Stimulated activated CD4-positive, alpha-beta T cell treated with anti-CD3 and anti-CD28 coated beads, TNF-alpha, amount 100 ng/mL, for 48 hours (primary cell): ENCODE measurements at places on chromosomes 1 and 21.

- no peak for DNase-seq
Observed at GRCh38 chr1:227335242-227336020, 17.1 kb upstream of the CDC42BPA start.

- no peak for DNase-seq
Observed at GRCh38 chr1:117613249-117613968, 7.6 kb downstream of the TENT5C start.

- DNase-seq, result no peak
Observed at GRCh38 chr1:53198241-53198651, 1.6 kb downstream of the CPT2 start.

DNA sequence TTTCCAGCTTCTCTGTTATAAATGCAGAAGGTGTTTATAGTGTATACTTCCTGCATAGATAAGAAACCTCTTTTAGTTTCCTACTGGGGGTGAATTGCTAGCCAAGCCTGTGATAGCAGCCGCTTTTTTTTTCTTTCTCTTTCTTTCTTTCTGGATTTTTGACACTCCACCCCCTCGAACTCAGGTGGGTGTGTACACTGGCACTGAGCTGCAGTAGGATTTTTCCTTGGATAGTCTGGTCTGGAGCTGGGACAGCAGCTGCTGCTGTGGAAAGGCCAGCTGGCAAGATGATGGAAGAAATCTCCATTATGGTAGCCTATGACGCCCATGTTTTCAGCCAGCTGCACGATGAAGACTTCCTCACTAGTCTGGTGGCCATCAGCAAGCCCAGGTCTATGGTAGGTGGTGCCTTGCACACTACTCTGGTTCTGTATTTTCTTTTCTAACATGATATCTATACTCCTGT, 122.5 kb upstream of the CACYBP start:
- no peak for DNase-seq

GRCh38 chr1:240737298-240737697, 125.3 kb upstream of the GREM2 start:
- no peak for DNase-seq

- DNase-seq, result no peak
Observed at GRCh38 chr1:228120857-228121489, 11.9 kb upstream of the MRPL55 start.

DNA sequence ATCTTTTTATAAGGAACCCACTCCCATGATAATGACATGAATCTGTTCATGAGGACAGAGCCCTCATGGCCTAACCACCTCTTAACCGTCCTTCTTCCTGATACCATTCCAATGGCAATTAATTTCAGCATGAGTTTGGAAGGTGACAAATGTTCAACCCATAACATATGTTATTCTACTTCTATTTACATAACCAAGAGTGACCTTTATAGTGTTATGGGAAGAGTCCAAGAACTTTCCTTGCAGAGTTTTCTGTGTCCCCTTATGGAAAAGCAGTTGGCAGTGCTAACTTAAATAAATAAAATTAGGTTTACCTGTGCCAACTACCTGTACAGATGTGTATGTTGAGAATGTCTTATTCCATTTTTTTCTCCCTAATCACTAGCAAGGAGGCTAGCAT, 11.1 kb downstream of the MAP10 start:
- DNase-seq, result no peak

DNA sequence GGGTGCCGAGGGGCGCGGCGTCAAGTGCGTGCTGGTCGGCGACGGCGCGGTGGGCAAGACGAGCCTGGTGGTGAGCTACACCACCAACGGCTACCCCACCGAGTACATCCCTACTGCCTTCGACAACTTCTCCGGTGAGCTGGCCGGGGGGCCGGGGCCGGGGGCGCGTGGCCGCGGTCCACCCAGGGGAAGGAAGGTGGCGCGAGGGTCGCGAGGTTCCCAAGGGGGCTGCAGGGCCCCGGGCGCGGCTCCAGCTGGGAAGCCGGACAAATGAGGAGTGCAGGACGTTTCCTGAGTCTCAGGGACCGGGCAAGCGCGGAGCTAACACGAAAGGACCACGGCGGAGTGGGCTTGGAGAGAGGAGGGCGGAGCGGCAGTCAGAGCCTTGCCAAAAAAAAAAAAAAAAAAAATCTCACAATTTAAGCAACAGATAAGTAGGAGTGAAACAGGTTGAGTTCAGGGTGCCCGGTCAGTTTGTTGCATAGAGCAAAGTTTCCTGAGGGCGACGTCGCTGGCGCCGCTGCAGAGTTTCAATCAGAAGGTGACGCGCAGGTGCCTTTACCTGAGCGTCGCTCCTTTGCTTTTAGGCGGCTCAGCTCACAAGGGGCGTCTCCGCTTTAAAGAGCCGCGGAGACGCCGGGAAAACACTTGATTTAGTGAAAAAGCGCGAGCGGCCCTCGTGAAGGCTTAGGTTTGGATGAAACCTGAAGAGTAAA, 750 bp downstream of the RHOU start:
- no peak for DNase-seq

DNA sequence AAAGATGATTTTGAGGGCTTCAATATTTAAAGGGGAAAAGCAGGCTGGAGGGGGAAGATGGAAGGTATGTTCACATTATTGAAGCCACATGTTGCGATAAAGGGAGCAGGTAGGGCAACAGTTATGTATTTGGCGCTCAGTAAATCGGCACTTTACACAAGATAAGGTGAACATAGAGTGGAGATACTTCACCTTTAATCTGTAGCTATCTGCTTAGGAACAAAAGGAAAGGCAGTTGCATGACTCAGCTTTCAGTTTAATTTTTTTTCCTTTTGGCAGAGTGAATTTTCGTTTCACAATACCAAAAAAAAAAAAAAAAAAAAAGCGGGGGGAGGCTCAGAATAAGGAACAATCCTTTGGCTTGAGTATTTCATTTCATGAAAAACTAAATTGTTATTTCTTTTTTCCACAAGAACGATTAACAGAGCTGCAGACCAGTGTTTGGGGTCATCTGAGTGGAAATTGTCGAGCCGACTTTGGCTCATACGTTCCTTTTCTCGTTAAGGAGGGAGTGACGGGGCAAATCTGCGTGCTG, 1.1 kb upstream of the COQ8A start:
- DNase-seq, result no peak

DNA sequence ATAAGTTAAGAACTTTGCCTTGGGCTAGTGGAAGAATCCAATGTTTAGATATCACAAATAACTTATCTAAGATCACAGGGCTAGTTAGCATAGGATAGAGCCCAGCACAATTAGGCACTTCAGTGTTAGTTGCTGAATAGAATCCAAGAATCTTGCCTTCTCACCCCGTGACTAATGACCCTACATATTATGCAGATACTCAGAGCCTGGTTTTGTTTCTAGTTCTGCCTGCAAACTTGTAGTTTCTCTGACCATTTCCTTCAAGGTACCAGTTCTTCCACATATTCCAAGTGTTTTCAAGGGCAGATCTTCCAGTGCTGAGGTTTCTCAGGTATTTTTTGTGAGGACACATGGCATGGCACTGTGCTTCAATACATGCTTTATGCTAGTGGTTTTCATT, 239.3 kb downstream of the KCNK2 start:
- no peak for DNase-seq
